ENCODE measurements at places on chromosomes 2 and 18.
A peak's percentile ranks its signal among the peaks of the same experiment; 100 is the strongest.

DNA sequence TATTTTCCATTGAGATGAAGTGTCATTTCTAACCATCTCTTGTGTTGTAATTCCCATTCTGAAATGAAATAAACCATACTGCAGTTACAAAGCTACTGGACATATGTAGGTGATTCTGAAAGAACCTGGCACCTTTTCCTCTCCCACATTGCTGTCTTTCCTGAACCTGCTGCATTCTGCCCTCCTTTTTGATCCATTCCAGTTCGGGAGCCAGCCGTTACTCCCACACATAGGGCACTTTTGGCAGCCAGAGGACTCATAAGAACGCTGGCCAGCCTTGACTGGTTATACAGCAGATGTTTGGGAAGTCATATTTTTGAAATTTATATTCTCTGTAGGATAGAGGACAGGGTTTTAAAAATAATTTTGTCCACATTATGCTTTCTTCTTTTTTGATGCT lies 369.8 kb upstream of the CDH7 start:
- DNase-seq, result no peak

GRCh38 chr2:54899576-54900200 lies 150.6 kb downstream of the RTN4 start:
- DNase-seq, result peak; percentile 51

DNA sequence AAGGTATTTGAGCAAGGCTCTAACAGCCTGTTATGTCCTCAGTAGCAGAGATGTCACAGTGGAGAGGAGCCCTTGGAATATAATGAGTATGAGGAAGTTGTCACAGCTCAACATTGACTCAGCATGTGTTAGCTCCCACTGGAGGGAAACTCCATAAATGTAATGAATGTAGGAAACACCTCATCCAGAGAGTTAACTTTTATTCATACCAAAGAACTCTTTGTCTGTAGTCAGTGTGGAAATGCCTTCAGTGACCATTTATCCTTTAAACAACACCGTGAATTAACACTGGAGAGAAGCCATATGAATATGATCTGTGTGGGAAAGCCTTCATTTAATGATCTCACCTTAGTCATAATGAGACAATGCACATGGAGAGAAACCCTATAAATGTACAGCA lies 59.7 kb downstream of the CYP1B1 start:
- no peak for DNase-seq

DNA sequence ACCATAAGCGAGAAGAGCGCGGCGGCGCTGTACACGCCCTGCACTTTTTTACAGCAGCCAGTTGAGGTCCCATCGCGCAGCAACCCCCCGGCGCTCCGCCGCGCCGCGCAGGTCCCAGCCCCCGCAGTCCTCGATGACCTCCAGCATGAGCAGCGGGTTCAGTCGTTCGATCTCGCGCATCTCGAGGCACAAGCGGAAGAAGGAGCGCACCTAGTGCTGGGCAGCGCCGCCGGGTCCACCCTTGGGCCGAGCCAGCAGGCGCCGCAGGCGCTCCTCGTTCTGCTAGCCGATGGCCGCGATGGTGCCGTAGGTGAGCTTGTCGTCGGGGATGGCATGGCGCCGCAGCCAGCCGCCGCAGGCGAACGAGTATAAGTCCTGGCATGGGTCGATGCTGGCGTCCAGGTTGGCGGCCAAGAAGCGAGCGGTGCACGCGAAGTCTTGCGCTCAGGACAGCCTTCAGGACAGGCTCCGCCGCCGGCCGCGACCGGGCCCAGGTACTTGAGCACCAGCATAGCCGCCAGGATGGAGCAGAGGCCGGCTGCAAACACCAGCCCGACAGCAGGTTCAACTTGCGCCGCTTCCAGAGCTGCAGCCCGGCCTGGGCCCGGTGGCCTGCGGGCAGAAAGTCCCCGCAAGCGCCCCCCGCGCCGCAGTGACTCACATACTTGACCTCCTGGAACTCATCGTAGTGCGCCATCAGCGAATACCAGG lies 8.3 kb downstream of the ALPP start:
- peak; percentile 36 for DNase-seq

DNA sequence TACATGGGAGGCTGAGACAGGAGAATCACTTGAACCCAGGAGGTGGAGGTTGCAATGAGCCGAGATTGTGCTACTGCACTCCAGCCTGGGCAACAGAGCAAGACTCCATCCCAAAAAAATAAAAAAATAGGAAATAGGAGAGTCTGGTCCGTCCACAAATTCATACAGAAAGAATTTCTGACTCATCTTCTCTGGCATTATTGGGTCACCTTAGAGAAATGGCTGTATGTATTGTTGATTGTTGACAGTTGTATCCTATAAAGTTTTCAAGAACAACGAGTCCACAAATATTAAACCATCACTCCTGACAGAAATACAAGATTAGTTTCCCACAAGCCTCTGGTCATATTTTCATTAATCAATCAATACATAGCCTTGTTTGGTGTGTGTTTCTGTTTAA lies 20.4 kb downstream of the RBM43 start:
- DNase-seq, result peak; percentile 36

DNA sequence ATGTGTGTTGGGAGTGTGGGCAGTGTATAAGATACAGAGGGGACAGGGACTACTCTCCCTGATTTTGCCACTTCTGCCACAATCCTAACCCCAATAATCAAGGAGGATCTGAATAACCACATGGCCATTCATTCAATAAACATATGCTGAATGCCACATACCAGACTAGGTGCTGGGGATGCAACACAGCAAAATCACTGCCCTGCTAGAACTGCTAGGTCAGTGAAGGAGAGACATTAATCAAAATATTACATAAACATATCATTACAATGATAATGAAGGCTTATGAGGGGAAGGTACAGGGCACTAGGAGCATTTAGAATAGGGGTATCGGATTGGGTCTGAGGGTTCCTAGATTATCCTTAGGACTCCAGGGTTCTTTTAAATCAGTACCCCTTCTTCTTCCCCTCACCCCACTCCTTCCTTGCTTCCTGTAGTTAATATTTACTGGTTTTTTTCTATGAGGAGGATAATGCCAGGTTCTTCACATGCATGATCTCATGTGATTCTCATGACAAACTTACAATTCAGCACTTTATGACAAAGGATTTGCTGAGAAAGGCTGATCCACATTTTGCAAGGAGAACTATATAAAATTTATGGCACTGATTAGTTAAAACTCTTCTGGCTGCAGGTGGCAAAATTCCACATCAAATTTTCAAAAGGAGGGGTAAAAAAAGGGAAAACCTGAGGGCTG lies 56.4 kb upstream of the PCBP1 start:
- DNase-seq, result no peak

DNA sequence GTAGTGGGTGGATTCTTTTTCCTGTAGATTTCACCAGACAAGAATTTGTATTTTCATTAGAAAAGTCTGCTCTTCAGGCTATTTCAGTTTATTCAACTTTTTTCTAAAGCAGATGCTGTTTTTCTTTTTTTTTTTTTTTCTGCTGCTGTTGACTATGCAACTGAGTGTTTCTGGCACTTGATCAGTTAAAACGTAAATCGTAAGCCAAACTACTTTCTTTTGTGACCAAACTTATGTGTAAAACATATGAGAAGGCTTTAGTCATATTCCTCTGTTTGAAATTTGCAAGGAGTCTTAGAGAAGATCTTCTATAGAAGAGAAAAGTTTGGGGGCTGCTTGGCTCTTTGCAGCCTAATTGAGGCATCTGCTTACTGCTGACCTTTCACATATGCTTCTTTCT lies 170.1 kb downstream of the PARD3B start:
- DNase-seq, result no peak

DNA sequence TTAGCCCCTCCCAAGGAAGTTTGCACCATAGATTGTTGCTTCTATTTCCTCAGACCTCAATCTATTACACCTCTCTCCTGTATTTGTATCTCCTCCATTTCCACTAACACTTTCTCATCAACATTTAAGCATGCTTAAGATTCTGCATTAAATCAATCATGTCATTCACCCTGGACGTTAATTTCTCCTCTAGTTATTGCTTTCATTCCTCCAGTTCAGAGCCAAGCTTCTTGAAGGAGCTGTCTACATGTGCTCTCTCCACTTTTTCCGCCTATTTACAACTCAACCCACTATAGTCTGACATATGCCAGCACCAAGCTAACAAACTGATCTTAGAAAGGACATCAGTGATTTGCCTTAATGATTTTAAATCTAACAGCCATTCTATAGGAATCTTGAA lies 99.5 kb downstream of the OLA1 start:
- no peak for DNase-seq

GRCh38 chr2:74921236-74921736 lies 37.2 kb upstream of the POLE4 start:
- no peak for DNase-seq

GRCh38 chr2:223747392-223748042 lies 89.9 kb downstream of the AP1S3 start:
- DNase-seq, result no peak

DNA sequence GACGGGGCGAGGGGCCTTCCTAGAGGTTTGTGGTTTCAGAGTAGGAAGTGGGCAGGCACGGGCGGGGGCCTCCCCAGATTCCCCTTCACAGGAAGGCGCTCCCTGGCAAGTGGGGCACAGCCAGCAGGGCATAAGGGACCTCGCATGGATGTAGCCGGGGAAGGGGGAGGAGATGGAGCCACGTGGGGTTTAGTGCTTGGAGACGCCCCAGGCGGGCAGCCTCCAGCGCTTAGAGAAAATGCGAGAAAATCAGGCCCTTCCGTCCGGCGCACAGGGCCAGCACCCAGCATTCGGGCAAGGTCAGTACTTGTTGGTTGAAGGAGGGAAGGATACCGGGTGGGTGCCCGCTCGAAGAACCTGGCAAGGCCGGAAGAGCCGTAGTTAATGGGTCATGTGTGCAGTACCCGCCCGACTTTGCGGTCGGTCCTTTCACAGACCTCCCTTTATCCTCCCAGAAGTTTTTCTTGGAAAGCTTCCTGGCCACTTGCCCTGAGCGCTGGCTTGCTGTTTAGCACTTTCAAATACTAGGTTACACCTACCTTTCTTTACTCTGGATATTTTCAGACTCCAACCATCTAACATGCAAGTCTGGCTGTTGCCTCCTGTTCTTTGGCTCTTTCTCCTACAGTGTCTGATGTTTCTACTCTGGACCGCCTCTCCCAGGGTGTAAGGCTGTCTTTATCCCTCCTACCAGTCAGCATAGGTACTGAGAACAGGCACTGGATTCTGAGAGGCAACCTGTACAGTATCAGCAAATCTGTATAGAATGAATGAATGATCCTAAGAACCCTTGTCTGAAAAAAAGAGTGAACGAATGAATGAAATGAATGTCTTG lies 78.1 kb downstream of the CIB4 start:
- DNase-seq, result peak; percentile 6

DNA sequence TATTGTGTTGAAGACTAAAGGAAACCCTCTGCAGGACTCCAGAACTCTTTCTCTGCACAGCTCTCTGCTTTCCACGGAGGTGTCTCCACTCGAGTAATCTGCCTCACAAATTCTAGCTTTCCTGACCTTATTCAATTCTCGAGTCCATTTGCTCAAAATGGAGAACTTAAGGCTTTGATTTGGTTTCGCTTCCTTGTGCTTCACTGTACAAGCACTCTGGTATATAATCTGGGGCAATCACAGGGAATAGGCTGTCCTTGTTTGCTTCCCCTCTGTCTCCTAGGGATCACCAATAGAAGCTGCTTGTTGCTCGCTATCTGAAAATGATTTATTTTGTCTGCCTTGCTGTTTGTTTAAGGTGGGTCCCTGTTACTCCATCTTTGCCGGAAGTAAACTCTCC lies 129.1 kb upstream of the DOCK10 start:
- no peak for DNase-seq

GRCh38 chr2:40434731-40435271 lies 17.1 kb downstream of the SLC8A1 start:
- DNase-seq, result peak; percentile 99

DNA sequence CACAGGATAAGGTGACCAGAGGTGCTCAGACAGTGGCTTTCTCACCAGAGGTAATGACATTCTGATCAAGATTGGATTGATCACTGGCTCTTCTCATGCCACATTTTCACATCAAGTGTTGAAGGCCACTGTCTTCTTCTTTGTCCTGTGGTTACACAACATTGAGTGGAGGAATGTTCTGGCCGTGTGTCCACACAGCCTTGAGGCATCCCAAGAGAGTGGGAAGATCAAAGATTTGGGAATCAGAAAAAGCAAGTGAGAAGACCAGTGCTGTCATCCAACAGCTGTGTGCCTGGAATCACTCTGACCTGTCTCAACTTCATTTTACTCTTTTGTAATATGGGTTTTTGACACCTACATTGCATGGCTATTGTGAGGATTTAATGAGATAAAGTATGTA lies 67.4 kb downstream of the IL1R2 start:
- DNase-seq, result no peak

DNA sequence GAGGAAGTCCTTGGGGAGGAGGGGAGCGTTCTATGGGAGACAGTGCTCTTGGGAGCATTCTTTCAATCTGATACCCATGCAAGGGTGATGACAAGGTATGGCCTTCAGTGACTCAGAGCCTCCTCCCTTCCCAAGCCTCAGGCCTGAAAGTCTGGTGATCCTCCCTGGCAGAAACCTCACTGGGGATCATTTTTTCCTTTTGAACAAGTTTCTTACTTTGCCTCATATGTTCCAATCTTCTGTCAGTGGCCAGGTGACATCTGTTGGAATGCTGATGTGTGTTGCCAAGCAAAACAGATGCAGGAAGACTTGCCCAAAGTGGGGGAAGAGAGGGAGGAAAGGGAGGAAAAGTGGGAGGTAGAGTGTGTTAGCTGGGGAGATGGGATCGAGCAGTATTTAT lies 224.8 kb downstream of the NEDD4L start:
- DNase-seq, result peak; percentile 87

- peak; percentile 26 for DNase-seq
Measured at GRCh38 chr2:229164545-229165249, 106.4 kb downstream of the PID1 start.

DNA sequence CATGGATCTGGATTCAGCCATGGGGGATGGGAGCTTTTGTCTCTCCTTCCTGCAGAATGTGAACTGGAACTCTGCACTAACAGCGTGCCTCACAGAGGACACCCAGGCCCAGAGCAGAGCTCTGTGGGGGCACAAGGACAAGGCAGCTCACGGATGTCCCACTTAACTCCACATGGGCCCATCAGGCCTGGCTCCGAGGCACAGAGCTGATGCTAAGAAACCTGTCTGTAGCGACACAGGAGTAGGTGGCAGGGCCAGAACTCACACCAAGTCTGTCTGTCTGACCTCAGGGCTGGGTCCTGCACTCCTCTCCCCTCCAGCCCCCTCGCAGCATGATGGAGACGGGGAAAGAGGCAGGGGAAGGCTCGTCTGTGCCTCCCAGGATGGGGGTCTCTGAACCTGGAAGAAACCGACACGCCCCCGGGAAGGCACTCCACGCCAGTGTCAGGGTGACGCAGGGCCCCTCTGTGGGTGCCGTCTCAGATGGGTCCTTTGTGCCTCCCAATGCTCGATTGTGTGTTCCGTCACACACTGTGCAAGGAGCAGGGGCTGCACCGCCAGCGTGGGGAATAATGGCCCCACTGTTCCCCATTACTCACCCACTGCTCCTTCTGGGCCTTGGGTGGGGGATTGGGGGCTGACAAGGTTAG lies 36.6 kb downstream of the FAM178B start:
- no peak for DNase-seq
